ENCODE measurements at places on chromosomes 4 and X.

DNA sequence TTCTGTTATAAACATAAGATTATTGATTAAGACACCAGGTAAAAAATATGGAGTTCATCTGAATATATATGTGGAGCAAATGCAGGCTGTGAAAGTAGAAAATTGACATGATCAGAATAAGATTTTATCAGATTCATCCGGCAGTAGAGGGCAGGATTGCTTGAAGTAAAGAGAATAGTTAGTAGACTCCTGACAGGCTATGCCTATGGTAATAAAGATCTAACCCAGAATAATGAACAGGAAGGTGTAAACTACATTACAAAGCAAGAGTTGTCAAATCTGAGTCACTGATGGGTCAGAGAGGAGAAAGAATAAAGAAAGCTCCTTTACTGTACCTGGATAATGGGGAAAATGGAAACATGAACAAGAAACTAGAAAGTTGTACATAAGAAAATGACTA, 20.8 kb upstream of the TMEM184C start:
- peak; percentile 41 for DNase-seq

DNA sequence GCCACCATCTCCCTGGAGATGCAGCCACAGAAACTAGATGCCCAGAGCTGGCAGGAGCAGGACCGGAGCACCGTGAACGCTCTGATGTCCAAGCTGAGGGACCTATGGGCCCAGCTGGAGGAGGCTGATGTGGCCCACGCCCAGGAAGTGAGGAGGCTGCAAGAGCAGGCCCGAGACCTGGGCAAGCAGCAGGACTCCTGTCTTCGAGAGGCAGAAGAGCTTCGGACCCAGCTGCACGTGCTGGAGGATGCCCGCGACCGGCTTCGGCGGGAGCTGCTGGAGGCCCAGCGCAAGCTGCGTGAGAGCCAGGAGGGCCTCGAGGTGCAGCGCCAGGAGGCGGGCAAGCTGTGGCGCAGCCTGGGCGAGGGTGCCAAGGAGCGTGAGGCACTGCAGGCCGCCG, 14.2 kb downstream of the SMIM10L2A start:
- no peak for DNase-seq

DNA sequence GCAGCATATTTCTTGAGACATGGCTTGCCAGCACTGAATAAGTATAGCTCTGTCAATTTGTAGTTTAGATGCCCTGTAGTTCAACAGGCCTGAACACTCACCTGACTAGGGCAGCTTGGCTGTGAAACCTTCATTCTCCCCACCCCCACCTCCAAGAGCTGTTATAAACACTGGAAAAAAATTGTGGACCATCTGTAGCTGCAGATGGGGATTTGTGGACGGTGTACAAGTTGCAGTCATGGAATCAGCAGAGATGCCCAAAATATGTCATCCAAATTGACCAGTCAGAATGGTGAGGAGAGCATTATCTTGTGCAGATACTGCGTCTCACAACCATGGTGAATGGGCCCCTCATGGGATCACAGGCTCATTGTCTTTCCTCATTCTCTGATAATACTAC, 76.2 kb upstream of the PAQR3 start:
- DNase-seq, result no peak

- no peak for DNase-seq
Measured at GRCh38 chrX:10617186-10617998, 3.0 kb downstream of the MID1 start.

- DNase-seq, result peak; percentile 57
Measured at GRCh38 chrX:20143561-20143960, 1.9 kb upstream of the EIF1AX start.

- DNase-seq, result no peak
Measured at GRCh38 chr4:172555725-172556124, 612.9 kb upstream of the GALNT7 start.

DNA sequence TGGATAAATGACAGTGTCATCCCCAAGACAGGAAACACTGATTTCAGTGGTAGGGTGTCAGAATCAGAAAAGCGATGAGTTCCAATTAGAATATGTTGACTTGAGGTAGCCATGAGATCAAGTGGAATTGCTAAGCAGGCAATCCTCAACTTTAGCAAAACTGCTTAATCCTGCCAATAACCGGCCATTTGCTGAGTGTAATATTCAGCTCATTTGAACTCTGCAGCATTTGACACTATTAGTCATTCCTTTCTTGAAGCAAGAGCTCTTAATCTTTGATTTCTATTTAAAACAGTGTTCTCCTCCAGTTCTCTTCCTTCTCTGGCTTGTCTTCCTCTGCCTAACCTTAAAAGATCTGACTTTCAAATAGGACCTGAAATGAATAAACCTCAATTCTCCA, 68.7 kb upstream of the DCLK2 start:
- DNase-seq, result no peak

DNA sequence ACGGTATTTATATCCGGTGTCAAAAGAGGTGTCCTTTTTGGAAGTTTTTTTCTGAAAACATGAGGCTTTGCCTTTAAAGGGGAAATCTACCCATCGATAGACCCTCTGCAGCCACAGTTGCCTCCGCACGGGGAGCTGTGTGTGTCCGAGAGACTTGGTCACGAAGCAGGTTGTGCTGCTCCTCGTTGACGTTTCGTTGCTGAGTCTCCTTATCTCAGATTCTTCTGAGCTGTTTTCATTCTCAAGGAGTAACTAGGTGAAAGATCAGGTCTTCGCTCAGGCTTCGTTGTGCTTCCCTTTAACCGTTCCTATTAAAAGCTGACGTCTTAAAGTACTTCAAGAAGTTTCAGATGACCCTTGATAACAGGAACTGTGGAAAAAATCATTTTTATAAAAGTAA, 23.8 kb downstream of the TRMT44 start:
- no peak for DNase-seq

DNA sequence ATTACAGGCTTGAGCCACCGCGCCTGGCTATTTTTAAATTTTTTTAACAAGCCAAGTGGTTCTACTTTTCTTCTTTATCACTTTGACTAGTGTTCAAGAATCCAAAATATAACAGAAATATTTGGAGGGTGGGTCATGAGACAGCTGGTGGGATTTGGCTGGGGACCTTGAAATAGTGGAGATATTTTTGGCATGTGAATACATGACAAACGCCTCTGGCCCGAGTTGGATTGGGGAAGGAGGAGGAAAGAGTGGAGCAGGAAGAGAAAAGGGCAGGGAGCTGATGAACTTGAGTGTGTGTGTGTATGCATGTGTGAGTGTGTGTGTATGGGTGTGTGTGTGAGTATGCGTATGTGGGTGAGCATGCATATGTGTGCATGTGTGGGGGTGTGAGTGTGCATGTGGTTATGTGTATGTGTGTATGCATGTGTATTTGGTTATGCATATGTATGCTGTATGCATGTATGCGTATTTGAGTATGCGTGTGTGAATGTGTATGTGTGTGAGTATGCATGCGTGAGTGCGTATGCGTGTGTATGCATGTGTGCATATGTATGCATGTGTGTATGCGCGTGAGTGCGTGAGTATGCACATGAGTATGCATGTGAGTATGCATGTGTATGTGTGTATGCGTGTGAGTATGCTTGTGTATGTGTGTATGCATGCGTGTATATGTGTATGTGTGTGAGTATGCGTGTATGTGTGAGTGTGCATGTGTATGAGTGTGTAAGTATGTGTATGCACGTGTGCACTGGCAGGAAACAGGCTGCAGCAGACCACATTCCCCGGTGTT, 49.6 kb downstream of the JADE1 start:
- DNase-seq, result no peak

- DNase-seq, result no peak
Measured at GRCh38 chr4:156328882-156329281, 375.2 kb upstream of the CTSO start.

- DNase-seq, result no peak
Measured at GRCh38 chr4:22477813-22478182, 38.1 kb downstream of the ADGRA3 start.

DNA sequence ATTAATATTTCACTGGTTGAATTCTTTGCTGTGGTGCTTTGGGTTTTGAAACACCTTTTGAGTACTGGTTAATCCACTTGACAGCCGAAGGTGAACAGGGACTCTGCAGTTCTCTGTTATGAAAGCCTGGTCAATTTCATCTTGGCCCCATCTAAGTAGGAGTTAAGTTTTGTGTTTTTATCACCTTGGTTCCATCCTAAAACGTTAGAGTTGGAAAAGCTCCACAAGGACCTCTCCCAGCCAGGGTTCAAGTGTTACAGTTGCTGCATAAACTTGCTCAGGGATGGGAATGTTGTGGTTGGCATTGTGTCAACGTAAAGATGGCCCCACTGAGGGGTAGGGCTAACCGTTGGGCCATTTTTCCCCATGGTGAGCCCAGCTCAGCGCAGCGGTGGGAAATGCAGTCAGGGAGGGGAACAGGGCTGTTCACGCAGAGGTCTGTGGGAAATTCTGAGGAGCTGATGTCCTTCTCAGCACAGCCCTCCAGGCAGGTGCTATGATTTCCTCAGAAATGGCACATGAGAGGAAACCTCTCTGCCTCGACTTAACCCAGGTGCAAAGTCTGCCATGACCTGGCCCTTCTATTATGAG, 188.7 kb downstream of the STIM2 start:
- no peak for DNase-seq

GRCh38 chr4:79297479-79297878, 28.4 kb downstream of the NAA11 start:
- no peak for DNase-seq

DNA sequence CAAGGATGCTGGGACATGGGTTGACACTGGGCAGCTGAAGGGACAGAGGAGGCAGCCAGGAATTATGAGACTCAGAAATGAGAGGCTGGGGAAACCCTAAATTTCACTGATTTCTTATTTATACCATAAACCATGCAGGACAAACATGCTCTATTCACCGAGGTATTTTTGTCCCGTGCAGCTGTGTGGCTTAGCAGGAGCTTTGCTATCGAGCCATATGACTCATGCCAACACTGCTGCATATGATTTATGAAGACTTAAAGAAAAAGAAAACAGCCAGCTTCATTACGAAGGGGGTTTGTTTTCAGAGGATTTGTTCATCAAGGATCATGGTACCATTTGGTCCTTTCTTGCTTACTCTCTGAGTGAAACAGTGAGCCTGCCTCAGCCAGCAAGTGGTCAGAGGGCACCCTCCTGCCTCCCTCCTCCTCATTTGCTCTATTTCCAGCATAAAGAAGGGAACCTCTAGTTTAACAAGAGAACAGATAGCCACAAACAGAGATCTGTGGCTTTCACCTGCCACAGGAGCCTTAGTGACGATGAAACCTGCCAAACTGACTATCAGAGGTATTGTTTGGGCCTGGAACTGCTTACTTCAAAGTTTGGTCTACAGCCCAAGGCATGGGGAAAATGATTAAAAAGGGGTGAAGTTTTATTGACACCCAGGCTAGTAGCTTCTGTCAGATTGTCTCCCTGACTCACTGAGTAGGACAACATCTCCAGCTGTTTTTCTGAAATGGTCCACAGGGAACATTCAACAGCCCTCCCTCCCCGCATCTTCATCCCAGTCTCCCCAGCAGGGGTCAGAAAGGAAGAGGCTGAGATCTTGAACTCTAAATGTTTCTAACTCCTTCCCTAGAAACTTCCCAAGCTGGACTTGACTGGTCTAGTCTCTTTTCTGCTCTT, 80.1 kb upstream of the MAML3 start:
- peak; percentile 45 for DNase-seq

DNA sequence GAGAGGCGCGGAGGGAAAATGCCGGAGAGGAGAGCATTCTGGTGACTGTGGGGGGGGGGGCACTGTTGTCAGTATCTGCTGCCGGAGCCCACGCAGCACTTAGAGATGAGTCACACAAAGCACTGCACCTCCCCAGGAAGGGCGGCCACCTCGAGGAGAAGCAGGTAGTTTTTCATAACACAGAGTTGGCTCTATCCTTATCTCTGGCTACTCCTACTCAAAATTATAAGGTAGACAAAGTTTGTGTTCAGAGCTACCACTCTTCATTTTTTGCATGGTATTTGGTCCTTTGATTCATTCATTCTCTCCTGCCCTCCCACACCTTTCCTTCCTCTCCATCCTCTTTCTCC, 76.2 kb upstream of the SCOC start:
- DNase-seq, result peak; percentile 28

- no peak for DNase-seq
Measured at GRCh38 chrX:43333543-43333942, 322.6 kb upstream of the MAOA start.

All from RKO (cell line).